ENCODE measurements at places on chromosomes 2 and 18.

- no peak for DNase-seq
Observed at GRCh38 chr2:154331784-154332183, 366.7 kb upstream of the KCNJ3 start.

- no peak for DNase-seq
Observed at GRCh38 chr2:138846216-138846821, 66.1 kb upstream of the NXPH2 start.

GRCh38 chr2:15845737-15846405 is 94.5 kb upstream of the MYCN start:
- no peak for DNase-seq

DNA sequence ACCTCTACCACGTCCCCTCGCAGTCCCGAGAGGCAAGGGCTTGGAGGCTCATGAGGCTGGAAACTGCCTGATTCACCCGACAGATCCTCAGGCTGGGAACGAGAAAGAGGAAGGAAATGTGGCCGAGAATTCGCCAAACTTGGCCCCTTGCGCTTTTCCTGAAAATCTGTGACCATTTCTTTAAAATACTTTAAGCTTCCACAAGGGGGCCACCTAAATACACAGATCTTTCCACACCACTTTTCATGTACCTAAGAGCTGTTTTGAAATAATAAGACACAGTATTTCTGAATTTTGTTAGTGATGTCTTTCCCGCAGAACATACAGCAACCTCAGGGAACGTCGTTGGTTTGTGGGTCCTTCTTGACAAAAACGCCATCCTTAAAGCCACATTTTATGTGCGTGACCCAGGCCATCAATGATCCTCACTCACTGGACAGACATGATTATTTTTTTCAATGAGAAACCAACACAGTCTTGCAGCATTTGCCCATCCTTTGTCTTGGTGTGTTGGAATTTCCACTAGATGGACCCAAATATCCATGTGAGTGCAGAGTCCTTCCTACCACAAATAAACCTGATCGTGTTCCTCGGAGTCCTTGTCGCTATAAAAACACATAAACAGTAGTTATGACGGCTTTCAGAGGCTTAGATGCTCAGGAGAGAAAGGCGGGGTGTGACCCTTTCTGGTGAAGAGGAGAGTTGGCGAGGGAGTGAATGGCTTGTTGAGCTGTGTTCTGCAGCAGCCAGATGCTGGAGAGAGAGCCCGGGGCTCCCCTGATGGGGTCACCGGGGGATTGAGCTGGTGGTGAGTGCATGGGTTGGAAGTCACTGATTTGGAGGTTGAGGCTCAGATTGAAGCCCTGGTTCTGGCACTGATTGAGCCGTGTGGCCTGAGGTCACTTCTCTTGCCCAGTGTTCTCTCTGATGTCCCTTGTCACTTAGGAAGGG is 25.0 kb downstream of the DCDC2C start:
- no peak for DNase-seq

DNA sequence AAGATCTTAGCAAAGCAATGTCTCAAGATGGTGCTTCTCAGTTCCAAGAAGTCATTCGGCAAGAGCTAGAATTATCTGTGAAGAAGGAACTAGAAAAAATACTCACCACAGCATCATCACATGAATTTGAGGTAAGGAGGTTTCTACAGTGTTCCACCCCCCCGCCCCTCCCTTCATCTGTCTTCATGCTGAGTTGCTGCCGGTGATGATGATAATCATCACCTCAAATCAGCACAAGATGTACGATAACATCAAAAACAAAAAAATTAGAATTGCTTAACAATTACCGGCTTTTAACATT is 14.6 kb downstream of the UGP2 start:
- no peak for DNase-seq

Data from cortex of kidney (tissue), 1 donor.